ENCODE measurements at places on chromosomes 6 and 20.

DNA sequence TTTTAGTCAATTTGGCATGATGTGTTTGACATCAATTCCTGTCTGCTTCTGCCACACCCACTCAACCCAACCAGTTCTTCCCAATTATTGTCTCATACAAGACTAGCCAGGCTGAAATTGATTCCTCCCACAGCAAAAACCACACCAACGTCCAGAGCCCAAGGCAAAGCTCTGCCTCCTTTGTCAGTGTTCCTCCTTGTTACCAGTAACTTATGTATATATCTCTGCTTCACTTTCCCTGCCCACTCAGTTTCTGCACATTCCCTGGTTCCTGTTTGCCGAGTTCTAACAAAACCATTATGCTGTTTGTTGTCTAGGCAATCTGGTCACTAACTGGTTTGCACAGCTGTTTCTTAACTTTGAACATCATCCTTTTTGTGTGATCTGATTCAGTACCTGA lies 547.9 kb upstream of the PTCHD4 start:
- no peak for DNase-seq

DNA sequence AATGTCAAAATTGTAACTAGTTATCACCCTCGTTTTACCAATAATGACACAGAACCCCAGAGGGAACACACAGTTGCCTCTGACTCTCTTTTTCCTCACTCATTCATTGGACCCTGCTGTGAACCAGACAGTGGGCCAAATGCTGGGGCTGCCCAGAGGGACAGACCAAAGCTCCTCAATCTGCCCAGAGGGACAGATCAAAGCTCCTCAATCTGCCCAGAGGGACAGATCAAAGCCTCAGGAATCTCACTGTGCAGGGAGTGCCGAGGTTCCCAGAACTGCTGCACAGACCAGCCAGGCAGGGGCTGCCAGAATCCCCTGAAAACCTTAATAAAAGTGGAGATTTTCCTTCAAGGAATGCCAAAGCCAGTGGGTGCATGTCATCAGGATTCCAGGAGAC lies 179.1 kb downstream of the SOD2 start:
- DNase-seq: no peak

- DNase-seq: no peak
These were observed 15.8 kb downstream of the TIAM2 start for GRCh38 chr6:155010940-155011339.

DNA sequence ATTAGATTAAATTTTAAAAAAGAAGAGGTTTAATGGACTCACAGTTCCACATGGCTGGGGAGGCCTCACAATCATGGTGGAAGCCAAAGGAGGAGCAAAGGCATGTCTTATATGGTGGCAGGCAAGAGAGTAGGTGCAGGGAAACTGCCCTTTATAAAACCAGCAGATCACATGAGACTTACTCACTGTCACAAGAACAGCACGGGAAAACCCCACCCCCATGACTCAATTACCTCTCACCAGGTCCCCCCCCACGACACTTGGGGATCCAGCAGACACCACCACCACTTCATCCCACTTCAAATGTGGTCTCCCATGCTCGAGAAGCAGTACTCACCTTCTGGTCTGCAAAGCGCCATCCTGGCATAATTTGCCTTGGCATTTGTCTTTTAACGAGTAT lies 24.6 kb downstream of the MTFR2 start:
- DNase-seq: no peak

GRCh38 chr20:63296531-63297299 lies 3.7 kb downstream of the COL20A1 start:
- DNase-seq: no peak

DNA sequence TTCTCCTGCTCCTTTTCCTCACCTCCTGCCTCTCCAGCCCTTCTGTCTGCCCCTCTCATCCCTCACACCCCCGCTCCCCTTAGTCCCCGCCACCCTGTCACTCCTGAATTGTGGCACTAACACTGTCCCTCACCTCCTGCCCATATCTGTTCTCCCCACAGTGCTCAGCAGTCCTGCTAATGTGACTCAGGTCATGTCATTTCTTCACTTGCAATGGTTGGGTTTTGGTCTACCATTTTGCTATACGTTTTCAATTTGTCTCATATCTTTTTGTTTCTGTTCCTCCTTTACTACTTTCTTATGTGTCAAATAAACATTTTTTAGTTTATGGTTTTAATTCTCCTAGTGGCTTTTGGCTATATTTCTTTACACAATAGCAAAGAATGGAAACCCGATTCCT lies 1.3 kb upstream of the HLA-B start:
- DNase-seq: no peak

GRCh38 chr20:6685181-6685582 lies 82.3 kb upstream of the BMP2 start:
- no peak for DNase-seq

- no peak for DNase-seq
These were observed 25.1 kb downstream of the KCNQ2 start for GRCh38 chr20:63447320-63447719.

GRCh38 chr6:168106633-168107005 lies 27.6 kb upstream of the FRMD1 start:
- DNase-seq: no peak

DNA sequence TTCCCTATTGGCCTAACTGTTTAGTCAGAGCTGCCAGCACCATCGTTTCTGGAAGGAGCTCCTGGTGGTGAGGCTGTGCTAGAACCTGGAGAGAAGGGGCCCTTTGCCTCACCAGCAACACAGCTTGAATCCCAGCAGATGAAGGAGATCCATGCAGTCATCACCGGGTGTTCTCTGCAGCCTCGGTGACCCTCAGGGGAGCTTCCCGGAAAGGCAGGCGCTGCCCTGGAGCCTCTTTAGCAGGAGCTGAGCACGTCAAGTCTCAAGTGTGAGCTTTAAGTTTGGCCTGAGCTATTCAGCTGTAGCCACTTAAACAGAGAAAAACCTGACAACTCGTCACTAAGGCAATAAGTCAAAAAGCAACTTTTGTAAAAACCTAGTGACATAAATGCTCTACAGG lies 181.2 kb upstream of the FOXQ1 start:
- no peak for DNase-seq

GRCh38 chr20:41664584-41664983 lies 46.4 kb upstream of the CHD6 start:
- DNase-seq: no peak

- no peak for DNase-seq
These were observed 4.2 kb downstream of the CLIC5 start for GRCh38 chr6:46011188-46012085.

DNA sequence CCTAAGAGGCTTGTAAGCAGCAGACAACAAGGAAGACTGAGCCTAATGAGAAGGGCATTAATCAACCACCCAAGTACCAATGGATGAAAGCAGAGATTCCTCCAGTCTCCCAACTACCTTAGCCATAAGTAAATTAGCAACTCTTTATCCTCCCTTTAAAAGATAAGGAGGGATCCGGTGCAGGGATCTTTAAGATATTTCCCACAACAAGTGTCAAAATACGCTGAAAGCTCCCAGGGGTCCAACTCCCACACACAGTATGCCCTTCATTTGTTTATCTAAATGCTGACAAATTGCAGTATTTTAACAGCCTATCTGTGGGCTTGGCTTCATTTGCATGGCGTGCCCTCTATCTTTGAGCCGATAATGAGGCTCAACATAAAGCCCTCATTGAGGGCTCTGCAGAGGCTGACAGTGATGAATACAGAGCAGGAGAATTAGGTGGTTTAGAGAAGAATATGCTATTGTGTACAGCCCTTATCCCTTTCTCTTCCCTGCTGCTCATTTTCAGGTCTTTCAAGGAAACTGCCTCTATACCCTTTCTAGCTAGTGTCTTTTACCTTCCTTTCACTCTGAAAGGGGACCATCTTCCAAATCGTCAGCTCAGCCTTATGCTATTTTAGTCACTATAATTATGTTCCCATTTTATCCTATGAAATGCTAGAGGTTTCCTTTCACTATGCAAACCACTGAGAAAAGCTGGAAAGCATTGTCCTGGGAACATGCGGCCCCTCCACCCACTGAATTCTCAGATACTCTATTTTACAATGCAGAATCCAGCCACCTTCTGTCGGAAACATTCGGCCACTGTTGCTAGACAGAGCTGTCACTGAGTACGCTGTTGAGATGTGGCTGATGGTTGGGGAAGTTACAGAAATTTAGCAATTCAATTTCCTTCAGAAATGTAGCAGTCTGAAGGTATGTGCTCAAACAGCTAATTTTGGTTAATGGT lies 575.2 kb upstream of the JAG1 start:
- DNase-seq: no peak

DNA sequence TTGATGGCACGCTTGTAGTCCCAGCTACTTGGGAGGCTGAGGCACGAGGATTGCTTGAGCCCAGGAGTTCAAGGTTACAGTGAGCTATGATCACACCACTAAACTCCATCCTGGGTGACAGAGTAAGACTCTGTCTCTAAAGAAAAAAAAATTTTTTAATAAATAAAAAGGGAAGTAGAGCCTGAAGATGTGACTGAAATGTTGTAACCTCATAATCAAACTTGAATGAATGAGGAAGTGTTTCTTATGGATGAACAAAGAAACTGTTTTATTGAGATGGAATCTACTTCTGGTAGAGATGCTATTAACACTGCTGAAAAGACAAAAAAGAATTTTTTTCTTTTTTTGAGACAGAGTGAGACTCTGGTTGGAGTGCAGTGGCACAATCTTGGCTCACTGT lies 6.7 kb downstream of the MAK start:
- DNase-seq: no peak

- DNase-seq: no peak
These were observed 14.2 kb downstream of the CHD6 start for GRCh38 chr20:41604002-41604401.

DNA sequence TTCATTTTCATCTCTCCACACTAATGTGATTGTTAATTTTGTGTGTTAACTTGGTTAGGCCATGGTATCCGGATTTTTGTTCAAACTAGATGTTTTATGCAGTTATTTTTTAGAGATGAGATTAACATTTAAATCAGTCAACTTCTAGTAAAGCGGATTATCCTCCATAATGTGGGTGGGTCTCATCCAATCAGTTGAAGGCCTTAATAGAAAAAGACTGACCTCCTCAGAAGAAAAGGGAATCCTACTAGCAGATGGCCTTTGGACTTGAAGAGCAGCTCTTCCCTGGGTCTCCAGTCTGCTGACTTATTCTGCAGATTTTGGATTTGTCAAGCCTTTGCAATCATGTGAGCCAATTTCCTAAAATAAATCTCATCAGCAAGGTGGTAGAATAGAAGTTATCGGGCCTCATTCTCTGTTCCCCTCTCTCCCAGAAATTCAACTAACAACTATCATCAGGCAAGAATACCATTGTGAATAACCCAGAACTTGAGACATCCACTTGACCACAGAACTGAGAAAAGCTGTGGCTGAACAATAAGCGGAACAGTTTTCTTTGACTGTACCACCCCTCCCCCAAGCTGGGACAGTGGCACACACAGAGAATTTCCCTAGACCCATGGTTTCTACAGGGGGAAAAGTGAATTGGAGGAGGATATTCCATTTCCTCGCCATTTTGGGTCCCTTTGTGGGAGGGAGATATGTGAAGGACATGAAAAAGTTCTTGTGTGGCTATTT lies 323.0 kb downstream of the UTRN start:
- DNase-seq: no peak

- no peak for DNase-seq
These were observed 105.1 kb upstream of the HCRTR2 start for GRCh38 chr6:55069132-55069781.

DNA sequence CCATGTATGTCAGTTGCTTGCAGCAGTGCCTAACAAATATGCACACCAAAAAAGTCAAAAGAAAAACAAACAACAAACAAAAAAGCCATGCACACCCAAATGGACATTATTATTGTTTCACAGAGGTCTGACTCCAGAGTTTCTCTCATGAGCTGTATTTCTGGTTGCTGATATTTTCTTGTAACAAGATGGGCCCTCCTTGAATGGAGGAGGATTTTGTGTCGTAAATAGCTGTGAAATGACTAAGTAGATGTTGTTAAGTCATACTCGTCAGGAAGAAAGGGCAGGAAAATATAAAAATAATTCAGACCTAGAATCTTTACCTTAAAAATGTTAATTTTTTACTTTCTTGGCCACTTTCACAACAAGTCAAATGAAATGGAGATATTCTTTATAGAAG lies 96.0 kb downstream of the PLEKHG1 start:
- no peak for DNase-seq

GRCh38 chr20:5069141-5069806 lies 50.5 kb downstream of the PCNA start:
- no peak for DNase-seq

DNA sequence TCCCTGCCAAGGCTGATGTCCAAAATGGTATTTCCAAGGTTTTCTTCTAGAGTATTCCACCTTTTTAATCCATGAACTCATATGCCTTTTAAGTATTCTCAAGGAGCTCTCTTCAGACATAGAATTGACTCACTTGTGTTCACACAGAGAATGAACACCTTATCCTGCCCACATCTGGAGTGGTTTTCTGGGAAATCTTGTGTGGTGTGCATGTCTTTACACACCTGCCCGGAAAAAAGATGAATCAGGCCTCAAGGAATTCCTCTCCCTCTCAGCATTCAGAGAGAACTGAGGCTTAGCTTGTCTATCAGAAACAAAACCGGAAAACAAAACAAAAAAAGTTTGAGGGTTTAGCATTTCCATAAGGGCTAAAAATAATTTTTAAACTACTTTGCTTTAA lies 148.8 kb downstream of the TFAP2A start:
- no peak for DNase-seq

DNA sequence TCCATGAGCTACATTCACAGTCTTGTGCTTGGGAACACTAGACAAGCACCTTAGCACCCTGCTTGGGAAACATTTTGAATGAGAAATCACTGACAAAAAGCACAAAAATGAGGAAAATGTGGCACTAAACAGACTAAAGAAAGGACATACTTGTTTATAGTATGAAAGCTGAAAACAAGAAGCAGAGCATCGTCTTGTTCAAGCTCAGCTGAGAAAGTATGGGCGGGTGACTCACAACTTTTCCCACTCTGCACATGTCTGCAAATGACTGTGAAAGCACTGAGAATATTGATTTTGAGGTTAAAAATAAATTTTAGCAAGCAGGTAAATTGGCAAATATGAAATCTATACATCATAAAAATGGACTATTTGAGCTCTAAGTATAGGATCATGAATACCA lies 725.3 kb downstream of the COL12A1 start:
- DNase-seq: no peak

GRCh38 chr20:4322499-4322898 lies 307.1 kb upstream of the RNF24 start:
- DNase-seq: no peak

GRCh38 chr6:39313526-39314272 lies 520 bp downstream of the KCNK17 start:
- DNase-seq: no peak

GRCh38 chr6:134739299-134740026 lies 210.4 kb downstream of the ALDH8A1 start:
- no peak for DNase-seq

Measured in NCI-H187 (cell line).